NCI-H460 (cell line): ENCODE measurements at places on chromosomes 7 and 10. TPM values are rescaled to one million over a fixed set of nuclear protein-coding genes. Genes with fewer than 3 reads are reported as not detected.
A peak's percentile ranks its signal among the peaks of the same experiment; 100 is the strongest.

GRCh38 chr7:5557920-5558401, 134.3 kb upstream of the TNRC18 start:
- DNase-seq = no peak

GRCh38 chr10:83633547-83633946, 505.8 kb upstream of the GHITM start:
- no peak for DNase-seq

- DNase-seq = no peak
Observed at GRCh38 chr10:103926722-103927319, 8.8 kb upstream of the STN1 start.

DNA sequence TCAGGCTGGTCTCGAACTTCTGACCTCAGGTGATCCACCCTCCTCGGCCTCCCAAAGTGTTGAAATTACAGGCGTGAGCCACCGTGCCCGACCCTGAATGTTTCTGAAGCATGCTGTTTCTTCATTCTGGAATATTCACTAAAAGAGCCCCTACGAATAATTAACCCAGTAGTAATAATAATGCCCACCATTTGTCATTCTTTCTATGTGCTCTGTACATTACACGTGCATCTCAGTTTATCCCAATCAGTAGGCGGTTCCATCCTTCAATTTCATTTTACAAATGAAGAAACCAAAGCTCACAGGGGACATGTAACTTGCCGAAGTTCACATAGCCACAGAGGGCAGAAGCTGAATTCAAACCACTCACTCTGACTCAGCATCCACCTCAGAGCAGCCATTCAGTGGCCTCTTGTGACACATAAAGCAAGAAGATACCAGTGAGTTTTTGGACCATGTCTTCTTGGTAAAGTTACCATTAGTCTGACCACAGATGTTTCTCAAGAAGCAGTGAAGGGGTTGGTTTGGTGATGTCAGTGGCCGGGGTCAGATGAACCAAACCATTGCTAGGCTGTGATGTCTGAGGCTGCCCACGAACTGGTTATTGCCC, 71.9 kb upstream of the DUSP5 start:
- DNase-seq = peak; percentile 69

DNA sequence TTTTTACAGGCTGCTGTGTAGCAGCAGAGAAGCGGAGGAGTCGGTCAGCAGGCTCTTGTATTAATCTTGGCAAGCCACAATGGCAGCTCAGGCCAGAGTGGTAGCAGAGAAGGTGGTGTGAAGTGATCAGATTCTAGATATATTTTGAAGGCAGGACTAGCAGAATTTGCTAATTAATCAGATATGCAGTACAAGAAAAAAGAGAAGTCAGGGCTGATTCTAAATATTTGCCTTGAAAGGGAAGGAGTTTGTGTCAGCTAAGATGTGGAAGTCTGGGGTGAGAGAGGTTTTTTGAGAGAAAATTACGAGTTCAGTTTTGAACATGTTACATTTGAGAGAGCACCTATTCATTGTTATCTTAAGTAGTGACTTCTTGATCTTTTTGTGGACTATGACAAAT, 176.3 kb downstream of the WNT2 start:
- no peak for DNase-seq

GRCh38 chr7:73438547-73439409, 5.2 kb downstream of the FZD9 start:
- DNase-seq = no peak

GRCh38 chr7:137453356-137453755, 109.8 kb upstream of the PTN start:
- DNase-seq = no peak

- no peak for DNase-seq
Observed at GRCh38 chr7:137839903-137840779, 6.6 kb downstream of the DGKI start.

DNA sequence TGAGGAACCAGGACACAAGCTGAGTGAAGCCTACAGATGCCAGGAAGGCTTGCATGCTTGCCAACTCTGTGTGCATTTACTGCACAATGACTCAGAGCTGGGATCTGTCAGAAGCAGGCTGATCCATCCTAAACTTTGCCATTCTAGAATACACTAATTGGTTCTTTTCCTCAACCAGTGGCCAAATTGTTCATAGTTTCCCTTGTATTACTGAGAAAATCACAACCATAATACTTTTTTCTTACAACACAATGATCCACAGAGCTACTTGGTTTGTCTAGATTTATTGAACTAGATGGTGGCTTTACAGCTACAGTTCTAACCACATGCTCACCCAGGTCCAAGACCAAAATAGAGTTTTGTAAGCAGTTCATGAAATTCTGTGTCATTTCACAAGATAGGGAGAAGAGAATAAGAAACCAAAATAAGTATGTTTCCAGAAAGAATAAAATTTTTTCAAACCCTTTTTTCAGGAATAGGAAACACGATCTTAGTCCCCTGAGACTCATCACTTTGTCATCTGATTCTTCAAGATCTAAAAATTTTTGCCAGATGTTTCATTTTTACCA, 21.0 kb upstream of the LRRC17 start:
- DNase-seq = no peak

DNA sequence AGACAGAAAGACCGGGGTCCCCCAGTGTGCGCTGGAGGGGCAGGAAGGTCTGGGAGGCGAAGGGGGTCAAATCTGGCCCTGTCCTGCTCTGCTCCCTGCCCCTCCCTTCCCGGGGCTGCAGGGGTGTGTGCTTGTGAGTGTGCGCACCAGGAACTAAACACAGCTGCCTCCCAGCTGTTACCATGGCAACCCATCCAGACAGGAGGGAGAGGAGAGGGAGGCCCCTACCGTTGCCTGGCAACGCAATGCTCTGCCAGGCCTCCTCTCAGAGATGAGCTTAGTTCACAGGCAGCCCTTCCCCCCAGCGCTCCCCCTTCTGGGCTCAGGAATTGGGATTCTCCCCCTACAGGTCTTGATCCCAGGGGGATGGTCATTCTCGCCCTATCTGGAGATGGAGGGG, 6.1 kb downstream of the NYAP1 start:
- no peak for DNase-seq

DNA sequence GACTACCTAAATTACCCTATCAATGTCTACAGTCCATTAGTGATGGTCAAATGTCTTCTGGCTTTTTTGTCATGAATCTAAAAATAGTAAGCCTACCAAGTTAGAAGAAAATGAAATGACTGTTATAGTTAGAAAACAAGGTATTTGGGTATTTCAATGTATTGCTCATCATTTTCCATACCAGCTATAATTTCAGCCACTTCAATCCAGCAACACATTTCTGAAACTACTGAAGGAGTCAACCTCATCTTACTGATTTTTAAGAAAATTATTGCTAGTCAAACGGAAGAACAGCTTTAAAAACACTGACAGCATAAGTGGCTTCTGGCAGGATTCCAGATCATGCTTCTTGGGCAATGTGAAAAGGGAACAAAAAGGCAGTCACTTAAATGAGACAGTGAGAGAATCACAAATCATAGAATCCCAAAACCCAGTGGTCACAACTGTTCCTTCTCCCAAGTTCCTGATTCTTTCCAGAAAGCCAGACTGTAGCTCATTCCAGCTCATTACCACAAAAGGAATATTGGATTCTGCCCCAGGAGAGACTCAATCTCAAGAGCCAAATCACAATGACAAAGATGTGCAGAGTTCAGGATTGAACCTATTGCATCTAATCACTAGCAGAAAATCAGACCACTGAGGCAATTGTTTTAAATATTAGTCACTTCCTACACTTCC, 61.2 kb upstream of the LRRN3 start:
- no peak for DNase-seq

DNA sequence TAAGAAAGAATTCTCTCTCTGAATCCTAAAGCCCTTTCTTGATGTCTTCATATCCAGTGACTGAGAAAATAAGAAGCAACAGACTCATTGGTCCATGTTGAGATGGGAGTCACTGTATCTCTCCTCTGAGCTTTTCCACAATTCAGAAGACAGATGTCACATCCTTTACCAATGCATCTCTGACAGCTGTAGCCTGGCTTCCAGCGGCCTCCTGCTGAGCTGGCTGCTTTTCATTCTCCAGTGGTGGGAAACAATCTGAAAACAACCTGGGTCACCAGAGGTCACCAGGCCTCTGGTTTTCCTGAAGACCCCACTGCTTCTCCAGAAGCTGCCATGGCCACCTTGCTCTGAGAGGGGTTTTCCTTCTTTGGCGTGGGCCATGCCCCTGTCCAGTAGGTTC, 18.3 kb upstream of the RPA3 start:
- no peak for DNase-seq

GRCh38 chr10:72035252-72035887, 53.0 kb downstream of the SPOCK2 start:
- DNase-seq = no peak

GRCh38 chr10:44925224-44925623, 14.1 kb downstream of the TMEM72 start:
- DNase-seq = no peak

DNA sequence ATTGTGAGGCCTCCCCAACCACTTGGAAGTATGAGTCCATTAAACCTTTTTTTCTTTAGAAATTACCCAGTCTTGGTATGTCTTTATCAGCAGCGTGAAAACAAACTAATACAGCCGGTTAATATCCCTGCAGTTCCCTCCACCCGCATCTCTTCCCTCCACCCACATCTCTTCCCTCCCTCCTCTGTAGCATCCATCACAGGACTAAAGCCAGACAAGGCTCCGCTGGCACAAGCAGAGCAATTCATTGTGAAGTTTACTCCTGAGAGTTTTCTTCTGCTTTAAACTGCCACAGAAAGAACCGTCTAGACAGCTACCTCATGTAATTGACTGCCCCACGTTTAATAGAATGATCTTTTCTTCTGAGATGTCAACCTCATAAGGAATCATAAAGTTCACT, 131.5 kb downstream of the KIAA1217 start:
- no peak for DNase-seq

DNA sequence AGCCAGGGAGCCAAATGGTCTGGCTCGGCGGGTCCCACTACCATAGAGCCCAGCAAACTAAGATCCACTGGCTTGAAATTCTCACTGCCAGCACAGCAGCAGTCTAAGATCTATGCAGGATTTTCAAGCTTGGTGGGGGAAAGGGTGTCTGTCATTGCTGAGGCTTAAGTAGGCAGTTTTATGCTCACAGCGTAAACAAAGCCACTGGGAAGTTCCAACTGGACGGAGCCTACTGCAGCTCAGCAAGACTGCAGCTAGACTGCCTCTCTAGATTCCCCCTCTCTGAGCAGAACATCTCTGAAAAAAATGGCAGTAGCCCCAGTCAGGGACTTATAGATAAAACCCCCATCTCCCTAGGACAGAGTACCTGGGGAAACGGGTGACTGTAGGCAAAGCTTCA, 277.6 kb upstream of the PHF14 start:
- no peak for DNase-seq

GRCh38 chr10:86801995-86802394, 45.6 kb downstream of the BMPR1A start:
- DNase-seq = no peak

DNA sequence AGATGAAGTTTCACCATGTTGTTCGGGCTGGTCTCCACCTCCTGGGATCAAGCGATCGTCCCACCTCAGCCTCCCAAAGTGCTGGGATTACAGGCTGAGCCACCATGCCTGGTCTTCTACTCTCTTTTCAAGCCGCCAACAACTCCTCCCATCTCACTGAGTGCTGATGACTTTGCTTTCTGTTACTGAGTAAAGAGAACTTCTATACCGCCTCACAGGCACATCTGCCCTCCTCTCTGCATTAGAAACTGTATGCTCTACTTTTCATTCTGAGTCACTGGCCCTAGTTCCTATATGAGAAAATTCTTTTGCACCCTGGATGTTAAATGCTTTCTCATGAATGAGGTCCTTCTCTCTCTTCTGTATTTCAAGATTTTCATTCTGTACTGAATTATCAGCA, 2.2 kb upstream of the ZNF239 start:
- no peak for DNase-seq

- DNase-seq = no peak
Observed at GRCh38 chr10:32171204-32171603, 115.0 kb upstream of the KIF5B start.

GRCh38 chr7:128974241-128974934, 36.7 kb downstream of the IRF5 start:
- no peak for DNase-seq

GRCh38 chr7:146728611-146729010, 612.0 kb downstream of the CNTNAP2 start:
- DNase-seq = no peak

DNA sequence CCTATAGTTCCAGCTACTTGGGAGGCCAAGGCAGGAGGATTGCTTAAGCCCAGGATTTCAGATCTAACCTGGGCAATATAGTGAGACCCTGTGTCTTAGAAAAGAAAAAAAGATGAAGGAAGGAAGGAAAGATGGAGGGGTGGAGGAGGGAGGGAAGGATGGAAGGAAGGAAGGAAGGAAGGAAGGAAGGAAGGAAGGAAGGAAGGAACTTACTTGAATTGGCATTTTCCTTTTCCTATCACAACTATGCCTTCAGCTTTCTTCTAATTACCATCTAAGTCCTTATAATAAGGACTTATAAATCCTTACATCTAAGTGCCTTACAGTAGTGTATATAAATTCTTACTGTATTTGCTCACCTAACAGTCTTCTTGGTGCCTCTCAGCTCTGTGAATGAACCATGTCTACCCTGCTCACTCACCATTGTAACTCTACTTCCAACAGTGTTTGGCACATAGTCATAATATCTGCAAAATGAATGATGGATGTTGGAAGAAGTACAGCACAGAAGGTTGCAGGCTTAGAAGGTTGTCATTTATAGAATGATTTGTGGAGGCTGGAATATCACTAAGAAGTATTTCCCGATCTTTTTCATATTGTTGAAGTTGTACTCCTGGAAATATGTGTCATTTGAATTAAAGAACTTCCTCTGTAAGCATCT, 125.5 kb downstream of the KIAA1217 start:
- no peak for DNase-seq

GRCh38 chr10:69685426-69685801, 55.4 kb downstream of the FAM241B start:
- DNase-seq = no peak

CYP26C1 gene
- 0.10 and 0.23 TPM in 2 replicates for total RNA-seq

NEURL1 gene
- total RNA-seq = 0.14 TPM in 1 of 2 replicates, not detected in the other

CLRN3 gene
- not detected in 2 replicates for total RNA-seq

DYDC2 gene
- total RNA-seq = not detected in 2 replicates

PKD2L1 gene
- 0.05 TPM in 1 of 2 replicates, not detected in the other for total RNA-seq

SYPL1 gene
- 30.6 and 33.6 TPM in 2 replicates for total RNA-seq

GTF2IRD2 gene
- total RNA-seq = 6.2 and 14.3 TPM in 2 replicates

GSAP gene
- total RNA-seq = 39.7 and 40.7 TPM in 2 replicates

AZGP1 gene
- not detected in 2 replicates for total RNA-seq

PKD1L1 gene
- 0.05 TPM in 1 of 2 replicates, not detected in the other for total RNA-seq

TAS2R4 gene
- total RNA-seq = 1.2 and 1.3 TPM in 2 replicates

EDRF1 gene
- 21.8 and 24.9 TPM in 2 replicates for total RNA-seq

CPEB3 gene
- total RNA-seq = 3.4 and 3.5 TPM in 2 replicates

DNAJC2 gene
- 29.4 and 39.1 TPM in 2 replicates for total RNA-seq

KLF14 gene
- total RNA-seq = not detected in 2 replicates
